ENCODE measurements at places on chromosomes 6 and 20.

- H3K4me3 ChIP-seq: no peak overlapping the region
- no peak for DNase-seq
- H3K27me3 ChIP-seq: peaks cover 10% of the 10 kb centered on the region
- H3K4me1 ChIP-seq: no peaks in the 10 kb centered on the region
These were observed 47.5 kb upstream of the TSHZ2 start for GRCh38 chr20:52924411-52925271.

DNA sequence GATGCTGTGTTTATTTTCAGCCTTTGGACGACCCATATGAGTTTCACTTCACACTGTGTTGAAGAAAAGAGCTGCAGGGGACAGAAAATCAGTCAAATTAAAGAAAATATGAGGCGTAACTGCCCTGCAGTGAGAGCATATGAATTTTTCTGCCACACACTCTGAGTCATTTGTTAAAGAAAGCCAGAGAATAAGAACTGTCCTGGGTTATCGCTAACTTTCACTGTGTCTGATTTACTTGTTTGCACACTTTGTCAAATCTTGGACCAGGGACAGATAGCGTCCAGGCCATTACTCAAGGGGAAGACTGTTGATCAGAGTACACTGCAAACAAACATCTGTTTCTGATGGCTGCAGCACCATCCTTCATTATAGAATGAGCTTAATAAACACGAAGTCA, 126.8 kb upstream of the AGPAT4 start:
- H3K36me3 ChIP-seq: no peaks in the 10 kb centered on the region
- H3K4me1 ChIP-seq: peaks cover under 1% of the 10 kb centered on the region
- peaks cover 5% of the 10 kb centered on the region for H3K27me3 ChIP-seq
- no peak overlapping the region for H3K27ac ChIP-seq
- H3K4me3 ChIP-seq: no peak overlapping the region

- no peaks in the 10 kb centered on the region for H3K36me3 ChIP-seq
- no peaks in the 10 kb centered on the region for H3K27me3 ChIP-seq
- no peak for DNase-seq
- no peaks in the 10 kb centered on the region for H3K4me1 ChIP-seq
- no peak overlapping the region for H3K27ac ChIP-seq
- H3K4me3 ChIP-seq: no peak overlapping the region
These were observed 189.1 kb downstream of the BMP2 start for GRCh38 chr20:6956574-6956973.

- DNase-seq: no peak
- no peak overlapping the region for H3K4me3 ChIP-seq
- no peaks in the 10 kb centered on the region for H3K4me1 ChIP-seq
- peaks cover 5% of the 10 kb centered on the region for H3K27me3 ChIP-seq
These were observed 591.9 kb downstream of the QKI start for GRCh38 chr6:164006459-164006858.

GRCh38 chr6:127554435-127555006, 22.5 kb upstream of the C6orf58 start:
- no peak overlapping the region for H3K27ac ChIP-seq
- no peaks in the 10 kb centered on the region for H3K36me3 ChIP-seq
- no peak overlapping the region for H3K4me3 ChIP-seq
- DNase-seq: no peak
- no peaks in the 10 kb centered on the region for H3K27me3 ChIP-seq

DNA sequence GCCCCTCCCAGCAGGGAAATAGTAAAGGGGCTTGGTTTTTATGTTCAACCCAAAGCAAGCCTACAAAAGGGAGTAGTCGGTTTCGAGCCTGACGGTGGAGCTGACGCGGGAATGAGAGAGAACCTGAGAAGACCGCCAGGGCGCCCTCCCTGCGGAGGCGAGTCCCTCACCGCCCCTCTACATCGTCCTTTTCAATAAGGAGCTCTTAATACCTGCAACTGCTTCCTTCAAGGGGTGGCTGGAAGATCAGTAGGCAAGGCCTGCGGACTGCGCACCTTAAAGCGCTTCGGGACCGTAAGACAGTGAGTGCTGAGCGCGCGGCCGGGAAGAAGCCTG, 709 bp upstream of the ZNF76 start:
- no peak for DNase-seq
- no peaks in the 10 kb centered on the region for H3K36me3 ChIP-seq
- H3K4me3 ChIP-seq: peak overlapping the region; percentile 98

GRCh38 chr6:157605484-157605883, 217.6 kb upstream of the SNX9 start:
- H3K27me3 ChIP-seq: no peaks in the 10 kb centered on the region
- H3K27ac ChIP-seq: peak overlapping the region; percentile 22
- peaks cover 4% of the 10 kb centered on the region for H3K36me3 ChIP-seq
- H3K4me3 ChIP-seq: no peak overlapping the region

- H3K36me3 ChIP-seq: no peaks in the 10 kb centered on the region
- no peak overlapping the region for H3K27ac ChIP-seq
- H3K27me3 ChIP-seq: no peaks in the 10 kb centered on the region
- H3K4me3 ChIP-seq: no peak overlapping the region
- H3K4me1 ChIP-seq: no peaks in the 10 kb centered on the region
These were observed 311.9 kb upstream of the CITED2 start for GRCh38 chr6:139686308-139686707.

- H3K4me3 ChIP-seq: peak overlapping the region; percentile 67
- peaks cover 5% of the 10 kb centered on the region for H3K27me3 ChIP-seq
- DNase-seq: peak; percentile 72
- peak overlapping the region; percentile 62 for H3K27ac ChIP-seq
- H3K4me1 ChIP-seq: peaks cover 35% of the 10 kb centered on the region
These were observed 36.6 kb upstream of the HIVEP1 start for GRCh38 chr6:11975353-11975977.

Measured in immature natural killer cell (primary cell).